ENCODE measurements at places on chromosomes 13 and 19.

DNA sequence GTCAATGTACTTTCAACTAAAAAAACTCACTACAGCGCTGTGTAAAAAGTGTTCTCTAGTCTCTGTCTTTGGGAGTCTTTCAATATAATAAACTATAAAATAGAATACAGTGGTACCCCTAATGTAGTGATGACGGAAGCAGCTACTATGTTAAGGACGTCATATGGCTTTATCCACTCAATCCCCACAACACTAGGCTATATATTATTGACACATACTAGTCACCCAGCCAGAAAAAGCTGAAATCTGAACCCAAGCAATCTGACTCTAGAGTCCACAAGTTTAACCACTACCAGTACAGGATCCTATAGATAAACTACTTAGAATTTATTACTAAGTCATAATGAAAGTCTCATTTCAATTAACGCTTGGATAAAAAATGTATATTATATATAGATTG is 48.3 kb downstream of the ELF1 start:
- no peak for DNase-seq

DNA sequence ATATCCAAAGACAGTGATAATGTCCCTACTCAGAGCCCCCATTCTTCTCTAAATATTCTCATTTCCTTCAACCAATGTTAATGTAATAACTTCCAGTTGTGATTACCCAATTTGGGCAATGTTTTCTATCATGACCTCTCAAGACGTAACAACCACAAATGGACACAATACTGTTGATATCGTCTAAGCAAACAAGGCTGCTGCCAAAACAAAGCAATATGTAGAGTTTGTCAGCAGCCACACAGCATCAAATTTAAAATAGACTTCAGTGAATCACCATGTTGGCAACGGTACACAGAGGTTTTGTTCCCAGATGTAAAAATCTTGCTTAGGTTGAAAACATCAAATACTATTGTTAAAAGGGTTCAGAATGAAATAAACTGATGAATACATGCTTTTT is 205.1 kb downstream of the DACH1 start:
- peak; percentile 4 for DNase-seq

- DNase-seq: no peak
Measured at GRCh38 chr13:20923272-20923671, 20.7 kb upstream of the XPO4 start.

DNA sequence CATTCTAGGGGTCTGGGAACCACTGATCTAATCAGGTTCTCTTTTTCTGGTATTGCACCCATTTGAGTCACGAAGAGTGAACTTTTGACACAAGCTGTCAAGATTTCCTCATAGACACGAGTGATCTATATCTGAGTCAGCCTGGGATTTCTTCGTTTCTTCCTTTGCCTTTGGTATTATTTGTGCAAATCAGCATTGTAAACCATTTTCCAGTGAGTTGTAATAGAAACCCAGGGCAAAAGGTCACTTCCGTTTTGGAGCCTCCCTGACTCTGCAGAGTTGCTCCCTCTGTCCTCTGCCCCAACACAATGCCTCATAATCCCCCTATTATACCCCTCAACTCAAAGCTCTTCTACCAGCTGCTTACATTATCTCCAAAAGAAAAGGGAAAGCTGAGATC is 615.1 kb downstream of the EFNB2 start:
- DNase-seq: peak; percentile 31

DNA sequence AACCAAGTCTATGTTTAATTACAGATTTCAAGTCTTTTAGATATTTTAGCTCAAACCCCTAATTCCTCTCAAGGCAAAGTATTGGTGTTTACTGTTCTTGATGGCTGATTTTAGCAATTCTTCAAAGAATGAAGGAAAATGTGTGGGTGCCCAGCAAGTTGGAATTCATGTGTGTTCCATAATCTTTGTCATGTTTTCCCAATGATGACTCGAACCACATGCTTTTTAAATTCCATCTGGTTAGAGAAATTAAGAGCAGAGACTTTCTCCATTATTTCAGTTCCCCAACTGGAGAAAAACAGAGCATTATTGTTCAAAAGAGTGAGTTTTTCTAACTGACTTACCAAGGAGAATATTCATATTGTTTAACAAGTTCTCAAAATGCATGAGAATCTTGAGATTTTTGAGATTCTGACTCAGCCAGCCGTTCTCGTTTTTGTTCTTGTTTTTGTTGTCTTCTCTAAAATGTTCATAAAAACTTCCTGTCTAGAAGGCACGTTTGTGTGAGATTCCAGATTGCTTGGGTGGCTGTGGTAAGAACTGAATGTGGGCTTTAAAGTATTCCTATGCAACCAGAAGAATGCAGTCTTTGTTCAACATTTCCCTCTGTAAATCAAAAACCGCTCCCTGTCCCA is 404.7 kb downstream of the IRS2 start:
- peak; percentile 74 for DNase-seq

GRCh38 chr19:15439078-15439799 is 10.5 kb downstream of the WIZ start:
- no peak for DNase-seq

GRCh38 chr19:12783291-12783848 is 7.9 kb upstream of the JUNB start:
- DNase-seq: no peak

GRCh38 chr13:43388282-43389034 is 365.1 kb downstream of the DNAJC15 start:
- no peak for DNase-seq

DNA sequence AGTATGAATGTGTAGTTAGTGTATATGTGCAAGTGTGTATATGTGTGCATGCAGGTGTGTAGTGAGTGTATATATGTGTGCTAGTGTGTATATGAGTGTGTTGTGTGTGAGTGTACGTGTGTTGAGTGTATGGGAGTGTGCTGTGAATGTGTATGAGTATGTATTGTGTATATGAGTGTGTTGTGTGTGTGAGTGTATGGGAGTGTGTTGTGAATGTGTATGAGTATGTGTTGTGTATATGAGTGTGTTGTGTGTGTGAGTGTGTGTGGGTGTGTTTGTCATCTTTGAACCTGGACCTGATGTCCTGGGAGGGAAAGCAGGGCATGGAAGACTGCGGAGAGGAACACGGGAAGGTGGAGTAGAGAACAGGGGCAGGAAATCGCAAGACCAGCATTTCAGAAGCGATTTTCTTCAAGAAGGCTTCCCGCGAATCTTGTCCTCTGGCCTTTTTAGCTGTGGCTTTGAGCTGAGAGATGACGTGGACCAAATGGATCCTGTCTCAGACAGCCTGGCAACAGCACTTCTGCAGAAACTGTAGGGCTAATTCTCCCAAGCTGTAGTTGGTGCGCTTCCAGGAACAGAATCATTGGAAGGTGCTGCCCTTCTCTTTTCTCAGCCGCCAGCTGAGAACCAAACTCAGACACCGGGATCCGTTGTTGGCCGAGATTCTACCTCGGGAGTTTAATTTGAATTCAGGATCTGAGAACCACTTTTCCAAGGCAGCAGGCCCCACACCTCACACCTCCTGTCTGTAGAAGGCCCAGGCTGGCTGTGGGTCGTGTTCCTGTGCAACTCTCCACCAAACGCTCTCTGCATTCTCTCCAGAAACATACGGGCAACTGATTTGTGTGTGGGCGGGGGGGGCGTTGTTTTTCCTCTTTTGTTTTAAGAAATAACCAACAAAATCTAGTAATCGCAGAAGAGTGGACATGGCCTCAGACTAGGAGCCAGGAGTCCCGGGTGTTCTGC is 94.7 kb upstream of the RAP2A start:
- peak; percentile 92 for DNase-seq

DNA sequence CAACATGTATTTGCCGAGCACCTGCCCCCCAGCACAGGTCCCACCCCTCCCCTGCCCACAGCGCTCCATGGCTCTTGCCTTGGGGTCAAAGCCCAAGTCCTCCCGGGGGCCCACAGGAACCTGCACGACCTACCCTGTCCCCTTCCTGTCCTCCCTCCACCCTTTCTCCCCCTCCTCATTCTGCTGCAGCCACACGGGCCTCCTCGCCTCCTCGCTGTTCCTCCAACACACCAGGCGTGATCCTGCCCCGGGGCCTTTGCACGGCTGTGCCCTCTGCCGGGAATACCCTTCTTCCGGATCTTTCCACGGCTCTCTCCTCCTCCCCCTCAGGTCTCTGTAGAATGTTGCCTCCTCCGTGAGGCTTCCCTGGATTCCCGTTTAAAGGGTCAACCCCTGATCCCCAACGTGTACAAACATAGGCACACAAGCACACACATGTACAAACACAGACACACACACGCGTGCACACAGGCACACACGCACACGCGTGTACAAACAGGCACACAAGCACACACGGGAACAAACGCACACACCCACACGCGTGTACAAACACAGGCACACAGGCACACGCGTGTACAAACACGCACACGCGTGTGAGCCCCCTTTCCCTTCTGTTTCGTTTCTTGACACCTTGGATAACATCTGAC is 2.8 kb downstream of the MADCAM1 start:
- DNase-seq: no peak

- DNase-seq: no peak
Measured at GRCh38 chr13:49330546-49330864, 82.8 kb downstream of the CDADC1 start.

GRCh38 chr19:35786299-35787160 is 11.2 kb downstream of the ARHGAP33 start:
- DNase-seq: no peak

- no peak for DNase-seq
Measured at GRCh38 chr13:113083402-113084061, 22.1 kb upstream of the F7 start.

DNA sequence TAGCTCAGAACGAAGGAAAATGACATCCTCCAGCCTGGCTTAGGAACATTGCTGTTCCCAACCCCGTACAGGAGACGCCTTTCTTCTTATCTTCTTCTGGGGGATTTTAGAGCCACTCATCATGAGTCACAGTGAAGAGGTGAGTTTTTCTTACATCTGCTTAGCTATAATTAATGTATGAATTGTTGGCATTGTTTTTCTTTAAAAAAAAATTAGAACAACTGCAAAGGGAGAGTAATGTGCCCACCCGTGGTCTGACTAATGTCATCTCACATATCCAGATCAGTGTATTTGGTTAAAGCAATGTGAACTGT is 310.6 kb upstream of the TSHZ3 start:
- no peak for DNase-seq

DNA sequence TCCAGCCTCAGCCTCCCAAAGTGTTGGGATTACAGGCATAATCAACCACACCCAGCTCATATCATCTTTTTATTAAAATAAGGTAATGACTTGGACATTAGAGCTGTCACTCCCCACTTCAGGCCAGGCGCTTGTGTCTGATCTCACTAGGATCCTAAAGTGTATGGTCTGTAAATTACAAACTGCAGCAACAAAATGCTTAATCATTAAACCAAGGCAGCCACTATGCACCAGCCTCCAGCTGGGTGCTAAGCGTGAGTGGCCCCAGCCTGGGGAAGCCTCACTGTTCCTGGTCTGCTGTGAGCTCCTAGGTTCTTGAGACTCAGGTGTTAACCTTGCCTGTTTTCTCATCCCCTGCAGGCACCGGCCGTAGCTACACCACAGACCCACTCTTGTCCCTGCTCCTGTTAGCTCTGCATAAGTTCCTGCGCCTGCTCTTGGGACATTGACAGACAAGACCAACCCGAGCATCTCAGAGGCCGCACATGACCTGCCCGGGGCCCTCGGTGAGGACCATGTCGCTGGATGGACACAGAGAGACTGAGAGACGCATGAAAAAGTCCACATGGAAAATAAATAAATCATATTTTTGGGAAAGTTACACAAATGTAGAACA is 37.8 kb downstream of the VSTM2B start:
- no peak for DNase-seq

DNA sequence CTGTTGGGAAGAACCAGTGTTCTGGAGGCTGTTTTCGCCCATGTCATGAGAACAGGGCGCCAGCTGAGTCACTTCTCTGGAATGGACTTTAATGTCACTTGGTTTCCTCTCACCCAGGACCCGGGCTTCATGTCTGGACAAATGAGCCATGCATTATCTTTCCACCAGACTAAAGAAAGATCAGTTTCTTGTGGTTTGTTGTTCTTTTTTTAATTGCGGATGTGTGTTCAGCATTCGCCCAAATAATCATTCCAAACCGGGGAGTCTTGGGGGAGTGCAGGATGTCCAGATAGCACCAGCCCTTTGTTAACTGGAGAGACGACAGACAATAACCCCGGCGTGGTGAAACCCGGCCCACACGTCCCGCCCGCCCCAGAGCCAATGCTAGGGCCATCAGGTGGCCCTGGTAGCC is 102.5 kb downstream of the COL4A2 start:
- peak; percentile 48 for DNase-seq

DNA sequence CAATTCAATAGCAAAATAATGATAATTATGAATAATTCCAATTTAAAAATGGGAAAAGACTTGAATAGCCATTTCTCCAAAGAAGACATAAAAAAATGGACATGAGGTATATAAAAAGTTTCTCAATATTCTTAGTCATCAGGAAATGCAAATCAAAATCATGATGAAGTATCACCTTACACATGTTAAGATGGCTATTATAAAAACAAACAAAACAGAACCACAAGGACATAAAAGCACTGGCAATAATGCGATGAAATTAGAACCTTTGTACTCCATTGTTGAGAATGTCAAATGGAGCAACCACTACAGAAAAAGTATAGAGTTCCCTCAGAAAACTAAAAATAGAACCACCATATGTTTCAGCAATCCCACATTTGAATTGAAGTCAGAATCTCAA is 1186.1 kb downstream of the SLITRK5 start:
- DNase-seq: no peak

DNA sequence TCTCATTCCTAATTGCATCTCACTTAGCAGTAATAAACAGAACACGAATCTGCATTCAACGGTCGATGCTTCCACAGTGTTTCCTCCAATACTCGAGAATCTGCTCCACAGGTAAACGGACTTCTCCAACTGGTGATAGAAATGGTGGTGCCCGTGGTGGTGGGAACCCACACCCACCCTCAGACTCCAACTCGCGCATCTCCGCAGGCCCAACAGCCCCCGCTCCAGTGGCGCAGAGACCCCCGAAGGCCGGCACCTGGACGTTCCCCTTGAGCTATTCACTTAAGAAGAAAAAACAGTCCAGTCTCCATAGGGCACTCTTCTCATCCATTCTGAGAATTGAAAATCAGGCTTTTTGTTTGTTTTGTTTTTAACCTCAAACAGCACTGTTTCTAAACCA is 13.8 kb upstream of the RASA3 start:
- DNase-seq: no peak

- peak; percentile 80 for DNase-seq
Measured at GRCh38 chr19:51552996-51553725, 17.9 kb upstream of the ZNF175 start.

GRCh38 chr19:39180749-39181148 is 16.0 kb upstream of the NCCRP1 start:
- no peak for DNase-seq

- no peak for DNase-seq
Measured at GRCh38 chr13:105343134-105343806, 1192.2 kb downstream of the EFNB2 start.

- DNase-seq: no peak
Measured at GRCh38 chr13:100442095-100442832, 146.3 kb downstream of the GGACT start.

DNA sequence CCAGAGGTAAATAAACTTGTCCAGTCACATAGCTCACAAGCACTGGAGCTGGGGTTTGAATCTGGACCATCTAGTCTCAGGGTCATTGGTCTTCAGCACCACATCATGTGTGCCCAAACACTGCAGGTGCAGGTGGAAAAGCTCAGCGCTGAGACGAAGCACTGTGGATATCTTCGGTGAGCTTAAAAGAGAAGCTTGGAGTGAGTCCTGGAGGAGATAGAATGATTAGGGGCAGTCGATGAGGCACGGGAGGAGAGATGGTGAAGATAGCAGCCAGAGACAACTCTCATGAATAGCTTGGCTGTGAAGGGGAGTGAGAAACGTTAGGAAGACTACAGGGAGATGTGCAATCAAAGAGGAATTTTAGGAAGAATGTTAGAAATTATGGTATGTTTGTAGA is 389.3 kb downstream of the FGF9 start:
- DNase-seq: peak; percentile 15
